CD4-positive, alpha-beta T cell treated with Interleukin-6 for 4 hours (primary cell): ENCODE measurements at places on chromosomes 3 and 15.

GRCh38 chr3:8571256-8571655, 69.6 kb downstream of the LMCD1 start:
- DNase-seq = no peak

DNA sequence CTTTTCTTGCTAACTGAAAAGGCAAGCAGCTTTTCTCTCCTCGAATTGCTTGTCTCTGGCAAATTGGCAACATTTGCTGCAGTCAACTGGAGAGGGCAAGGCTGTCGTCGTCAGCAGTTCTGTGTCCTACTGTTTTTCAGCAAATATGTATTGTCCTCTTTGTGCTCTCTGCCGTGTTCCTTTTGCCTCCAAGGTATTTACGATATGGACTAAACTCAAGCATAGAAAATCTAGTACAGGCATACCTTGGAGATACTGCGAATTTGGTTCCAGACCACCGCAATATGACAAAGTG, 558 bp upstream of the SLC30A4 start:
- no peak for DNase-seq

GRCh38 chr3:15384510-15385237, 42.7 kb downstream of the METTL6 start:
- no peak for DNase-seq

DNA sequence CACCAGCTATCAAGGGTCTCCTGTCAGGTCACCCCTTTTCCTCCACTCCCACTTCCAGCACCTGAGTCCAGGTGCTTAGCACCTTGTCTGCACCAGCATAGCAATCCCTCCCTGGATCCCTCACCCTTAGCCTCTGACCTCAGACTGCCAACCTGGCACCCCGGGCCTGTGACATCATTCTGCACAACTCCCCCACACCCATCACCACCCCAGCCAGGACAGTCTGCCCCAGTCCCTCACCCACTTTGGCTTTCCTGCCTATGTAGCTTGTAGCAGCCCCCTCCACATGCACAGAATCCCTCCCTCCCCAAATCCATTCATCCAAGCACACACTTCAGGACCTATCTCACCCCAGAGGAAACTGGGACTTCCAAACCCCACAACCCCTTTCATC, 819 bp upstream of the PLXNB1 start:
- no peak for DNase-seq

DNA sequence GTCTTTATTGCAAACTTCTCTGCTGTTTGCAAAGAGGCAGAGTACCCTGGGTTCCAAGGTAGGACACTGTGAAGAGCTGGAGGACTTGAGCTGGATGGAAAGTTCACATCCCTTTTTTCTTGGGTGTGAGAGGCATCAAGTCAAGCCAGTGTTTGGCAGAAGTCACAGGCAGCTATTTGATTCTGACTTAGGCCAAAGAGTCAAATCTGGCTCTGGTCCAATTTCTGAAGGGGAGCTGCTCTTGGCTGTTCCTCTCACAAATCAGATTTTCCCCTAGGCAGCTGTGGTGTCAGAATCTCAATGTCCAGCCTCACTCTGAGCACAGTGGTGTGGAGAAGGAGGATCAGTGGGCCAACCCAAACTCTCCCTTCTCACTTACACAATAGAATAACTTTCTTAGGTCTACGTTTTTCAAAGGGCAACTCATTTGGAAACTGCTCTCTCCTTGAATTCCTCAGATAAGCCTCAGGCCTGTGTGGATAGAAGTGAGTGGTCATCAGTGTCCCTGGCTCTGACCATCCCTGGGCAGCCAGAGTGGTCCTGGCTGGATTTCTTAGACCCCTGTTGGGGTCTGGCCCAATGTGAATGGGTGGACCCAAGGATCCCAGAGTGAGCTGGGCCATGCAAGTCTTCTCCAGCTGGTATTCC, 18.2 kb upstream of the AMOTL2 start:
- DNase-seq = no peak

DNA sequence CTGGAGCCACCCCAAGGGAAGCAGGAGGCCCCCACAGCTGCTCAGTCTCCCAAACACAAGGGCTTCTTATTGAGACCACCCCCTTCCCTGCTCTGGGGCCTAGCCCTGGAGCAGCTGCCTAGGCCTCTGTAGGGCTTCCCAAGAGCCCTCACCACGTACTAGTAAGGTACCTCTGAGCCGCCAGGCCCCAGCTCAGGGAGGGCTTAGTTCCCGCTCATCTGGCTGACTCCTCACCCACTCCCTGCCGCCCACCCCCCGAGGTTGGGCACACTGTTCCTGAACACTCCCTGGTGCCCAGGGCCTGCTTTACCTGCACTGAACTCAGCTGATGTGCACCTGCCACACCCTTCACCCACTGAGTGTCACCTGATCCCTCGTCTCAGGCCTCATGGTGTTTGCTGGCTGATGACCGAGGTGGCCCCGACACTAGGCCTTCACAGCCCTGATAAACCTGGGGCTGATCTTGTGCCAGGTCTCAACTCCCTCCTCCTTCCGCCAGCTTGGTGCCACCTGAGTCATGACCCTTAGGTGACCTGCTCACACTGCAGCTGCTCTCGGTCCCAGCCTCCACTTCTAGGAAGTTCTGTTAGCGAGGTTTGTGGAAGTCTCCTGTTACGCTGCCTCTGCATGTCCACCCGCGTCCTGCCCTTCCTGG, 18.0 kb upstream of the SPTBN5 start:
- no peak for DNase-seq
